ENCODE measurements at places on chromosomes 4 and X. TPM values are rescaled to one million over a fixed set of nuclear protein-coding genes. Genes with fewer than 3 reads are reported as not detected.

The SPATA18 gene
- total RNA-seq: 12.3 TPM

The CPE gene
- 106 TPM for total RNA-seq

The MAD2L1 gene
- 13.8 TPM for total RNA-seq

The ZNF280C gene
- total RNA-seq: 8.5 TPM

The SOWAHB gene
- total RNA-seq: 18.9 TPM

The REPS2 gene
- 5.0 TPM for total RNA-seq

The AR gene
- 4.5 TPM for total RNA-seq

The POLR2B gene
- 110 TPM for total RNA-seq

The RHOXF1 gene
- not detected for total RNA-seq

The PNCK gene
- total RNA-seq: 2.8 TPM

The RPA4 gene
- 1.5 TPM for total RNA-seq

The FGFR3 gene
- 82.0 TPM for total RNA-seq

The NRK gene
- total RNA-seq: 9.1 TPM

The STK32B gene
- total RNA-seq: 1.6 TPM

The PRR27 gene
- total RNA-seq: not detected

The MTHFD2L gene
- 29.4 TPM for total RNA-seq

The UGT2A1 gene
- total RNA-seq: 0.12 TPM

The ARHGEF38 gene
- total RNA-seq: 4.0 TPM

The TEX13C gene
- total RNA-seq: not detected

The SSX1 gene
- total RNA-seq: not detected

The GLRB gene
- total RNA-seq: 7.2 TPM

The FGB gene
- 1,901 TPM for total RNA-seq

The ASB12 gene
- not detected for total RNA-seq

The SRPK3 gene
- 0.20 TPM for total RNA-seq

The SLC10A6 gene
- 0.24 TPM for total RNA-seq

The OTC gene
- total RNA-seq: 33.2 TPM

The VSIG1 gene
- 22.5 TPM for total RNA-seq

The TMPRSS11E gene
- 1.8 TPM for total RNA-seq

The CISD2 gene
- 54.6 TPM for total RNA-seq

The BTK gene
- 0.96 TPM for total RNA-seq

The SLC49A3 gene
- total RNA-seq: 8.5 TPM

The LPAR4 gene
- 0.47 TPM for total RNA-seq

The FMR1NB gene
- total RNA-seq: not detected

The KLHL8 gene
- total RNA-seq: 23.9 TPM

The SLIT2 gene
- total RNA-seq: 26.0 TPM

The C4orf36 gene
- 1.3 TPM for total RNA-seq

The ENPEP gene
- total RNA-seq: 8.7 TPM

The MUC7 gene
- total RNA-seq: not detected

The CPZ gene
- 34.8 TPM for total RNA-seq

The MGAT4D gene
- total RNA-seq: not detected

The SMIM43 gene
- total RNA-seq: 0.08 TPM

The RHOXF2B gene
- total RNA-seq: not detected

The TAF7L gene
- total RNA-seq: not detected

The RTL9 gene
- 2.9 TPM for total RNA-seq

The PLK4 gene
- 5.7 TPM for total RNA-seq

The EGF gene
- 13.0 TPM for total RNA-seq

The ZMAT1 gene
- 2.5 TPM for total RNA-seq

The LONRF3 gene
- 5.8 TPM for total RNA-seq

The SYN1 gene
- total RNA-seq: 0.43 TPM
